Liver (tissue), 10 donors: ENCODE measurements at places on chromosomes 3 and 15.

DNA sequence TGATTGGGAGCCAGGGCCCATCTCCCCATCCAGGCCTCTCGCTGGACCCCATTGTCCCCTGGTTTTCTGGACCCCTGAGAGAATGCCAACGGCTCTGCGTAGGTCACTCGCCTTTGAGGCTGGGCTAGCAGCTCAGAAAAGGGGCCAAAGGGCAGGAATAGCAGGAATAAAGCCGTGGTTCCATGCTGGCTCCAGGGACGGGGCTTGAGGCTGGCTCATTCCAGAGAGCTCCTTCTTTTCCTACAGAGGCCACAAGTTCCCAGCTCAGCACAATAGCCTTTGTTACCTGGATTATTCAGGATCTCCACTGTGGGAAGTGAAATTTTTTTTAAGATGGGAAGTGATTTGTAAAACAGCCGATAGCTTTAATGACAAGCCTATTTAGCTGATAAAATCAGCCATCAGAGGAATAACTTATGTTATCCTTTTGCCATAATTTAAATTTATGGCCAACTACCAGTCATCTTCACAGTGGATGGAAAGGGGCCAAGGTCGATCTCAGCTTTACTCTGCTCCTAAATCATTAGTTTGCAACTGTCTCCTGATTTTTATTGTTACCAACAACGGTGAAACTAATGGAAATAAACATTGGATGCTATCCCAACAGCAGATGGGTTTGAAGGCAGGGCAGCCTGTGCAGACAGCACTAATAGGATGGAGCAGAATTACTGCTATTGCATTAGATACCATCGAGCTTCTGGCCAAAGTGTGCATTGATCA, 124.3 kb downstream of the TMEM266 start:
- no peaks in the 10 kb centered on the region for H3K4me1 ChIP-seq
- DNase-seq, result no peak
- no peak overlapping the region for H3K4me3 ChIP-seq
- no peak overlapping the region for H3K27ac ChIP-seq
- H3K36me3 ChIP-seq, result no peaks in the 10 kb centered on the region

GRCh38 chr3:64685331-64685799, 2.4 kb downstream of the ADAMTS9 start:
- H3K4me1 ChIP-seq, result peaks cover 29% of the 10 kb centered on the region
- H3K27ac ChIP-seq, result peak overlapping the region; percentile 90
- DNase-seq, result peak; percentile 37

DNA sequence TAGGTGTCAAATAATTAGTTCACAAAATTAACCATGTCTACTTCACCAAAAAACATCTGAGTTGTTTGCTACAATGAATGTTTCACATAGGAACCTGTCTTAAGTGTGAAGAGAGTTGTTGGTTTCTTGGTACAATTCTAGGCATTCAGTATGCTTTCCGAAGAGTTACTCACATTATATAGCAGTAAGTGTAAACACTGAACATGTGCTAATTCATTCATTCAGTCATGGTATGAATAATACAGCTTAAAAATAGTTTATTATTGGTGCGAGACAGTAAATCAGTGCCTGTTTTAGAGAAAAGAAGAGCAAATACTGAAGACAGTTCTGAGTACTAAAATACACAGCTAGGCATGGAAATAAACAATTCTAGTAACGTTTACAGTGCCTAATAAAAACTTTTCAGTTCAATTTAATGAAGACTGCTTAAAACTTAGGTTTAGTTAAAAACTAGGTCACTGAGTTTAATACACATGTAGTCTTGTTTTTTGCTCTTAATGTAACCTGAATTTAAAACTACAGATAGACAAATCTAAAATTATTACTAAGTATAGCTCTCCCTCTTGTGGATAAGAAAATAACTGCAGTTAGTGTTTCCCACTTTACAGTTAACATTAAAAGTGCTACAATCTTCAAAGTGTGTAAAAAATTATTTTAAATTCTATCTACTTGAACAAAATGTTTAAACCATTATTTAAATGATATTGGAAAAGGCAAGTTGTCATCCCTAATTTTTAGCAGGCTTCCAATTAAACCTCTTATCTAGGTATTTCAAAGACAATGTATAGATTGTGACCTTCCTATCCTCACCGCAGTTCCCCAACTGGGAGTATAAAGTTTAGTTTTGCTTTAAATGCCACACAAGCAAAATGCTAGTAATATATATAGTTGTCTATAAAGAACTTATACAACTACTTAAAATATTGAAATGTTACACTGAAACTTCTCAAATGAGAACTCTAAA, 20.1 kb upstream of the ZCWPW2 start:
- no peak for DNase-seq
- H3K27me3 ChIP-seq, result no peaks in the 10 kb centered on the region
- H3K4me1 ChIP-seq, result no peaks in the 10 kb centered on the region
- H3K4me3 ChIP-seq, result no peak overlapping the region

GRCh38 chr3:46695962-46696894, 2.7 kb upstream of the ALS2CL start:
- no peak for DNase-seq
- no peaks in the 10 kb centered on the region for H3K36me3 ChIP-seq
- peak overlapping the region; percentile 17 for H3K27ac ChIP-seq
- H3K4me3 ChIP-seq, result no peak overlapping the region
- H3K4me1 ChIP-seq, result peaks cover 20% of the 10 kb centered on the region
- H3K27me3 ChIP-seq, result no peaks in the 10 kb centered on the region

GRCh38 chr3:191282251-191283185, 46.7 kb upstream of the CCDC50 start:
- no peak overlapping the region for H3K27ac ChIP-seq
- no peak for DNase-seq
- no peak overlapping the region for H3K4me3 ChIP-seq

DNA sequence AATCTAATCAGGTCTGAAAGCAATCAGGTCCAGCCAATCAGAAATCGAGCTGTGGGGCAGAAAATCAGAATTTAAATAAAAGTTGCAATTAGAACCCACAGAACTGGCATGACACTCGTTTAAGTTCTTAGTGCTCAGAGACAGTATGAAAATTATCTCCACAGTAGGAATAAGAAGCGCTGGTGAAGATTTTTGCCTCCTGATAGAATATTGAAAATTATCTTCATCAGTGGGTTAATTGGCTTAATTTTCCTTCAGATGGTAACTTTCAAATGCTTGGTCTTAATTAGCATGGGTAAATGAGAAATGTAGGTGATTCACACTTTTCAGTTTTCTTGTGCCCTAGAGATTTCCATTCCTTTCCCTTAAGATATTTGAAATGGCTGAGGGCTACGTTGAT, 109.1 kb upstream of the MDFIC2 start:
- DNase-seq, result no peak
- H3K4me1 ChIP-seq, result no peaks in the 10 kb centered on the region
- no peak overlapping the region for H3K4me3 ChIP-seq
- H3K36me3 ChIP-seq, result no peaks in the 10 kb centered on the region
- no peak overlapping the region for H3K27ac ChIP-seq
- H3K27me3 ChIP-seq, result no peaks in the 10 kb centered on the region

- no peak overlapping the region for H3K27ac ChIP-seq
- no peaks in the 10 kb centered on the region for H3K27me3 ChIP-seq
- no peaks in the 10 kb centered on the region for H3K4me1 ChIP-seq
- no peaks in the 10 kb centered on the region for H3K36me3 ChIP-seq
- no peak overlapping the region for H3K4me3 ChIP-seq
Measured at GRCh38 chr3:169558371-169558770, 105.1 kb downstream of the MECOM start.

GRCh38 chr15:40999190-40999589, 45.9 kb downstream of the CHAC1 start:
- H3K4me3 ChIP-seq, result no peak overlapping the region
- peaks cover 22% of the 10 kb centered on the region for H3K36me3 ChIP-seq
- H3K27me3 ChIP-seq, result no peaks in the 10 kb centered on the region
- H3K4me1 ChIP-seq, result no peaks in the 10 kb centered on the region

- H3K4me1 ChIP-seq, result no peaks in the 10 kb centered on the region
- no peak for DNase-seq
- H3K36me3 ChIP-seq, result no peaks in the 10 kb centered on the region
- H3K27me3 ChIP-seq, result no peaks in the 10 kb centered on the region
- no peak overlapping the region for H3K4me3 ChIP-seq
- H3K27ac ChIP-seq, result no peak overlapping the region
Measured at GRCh38 chr3:193885832-193886231, 250.1 kb upstream of the HES1 start.

DNA sequence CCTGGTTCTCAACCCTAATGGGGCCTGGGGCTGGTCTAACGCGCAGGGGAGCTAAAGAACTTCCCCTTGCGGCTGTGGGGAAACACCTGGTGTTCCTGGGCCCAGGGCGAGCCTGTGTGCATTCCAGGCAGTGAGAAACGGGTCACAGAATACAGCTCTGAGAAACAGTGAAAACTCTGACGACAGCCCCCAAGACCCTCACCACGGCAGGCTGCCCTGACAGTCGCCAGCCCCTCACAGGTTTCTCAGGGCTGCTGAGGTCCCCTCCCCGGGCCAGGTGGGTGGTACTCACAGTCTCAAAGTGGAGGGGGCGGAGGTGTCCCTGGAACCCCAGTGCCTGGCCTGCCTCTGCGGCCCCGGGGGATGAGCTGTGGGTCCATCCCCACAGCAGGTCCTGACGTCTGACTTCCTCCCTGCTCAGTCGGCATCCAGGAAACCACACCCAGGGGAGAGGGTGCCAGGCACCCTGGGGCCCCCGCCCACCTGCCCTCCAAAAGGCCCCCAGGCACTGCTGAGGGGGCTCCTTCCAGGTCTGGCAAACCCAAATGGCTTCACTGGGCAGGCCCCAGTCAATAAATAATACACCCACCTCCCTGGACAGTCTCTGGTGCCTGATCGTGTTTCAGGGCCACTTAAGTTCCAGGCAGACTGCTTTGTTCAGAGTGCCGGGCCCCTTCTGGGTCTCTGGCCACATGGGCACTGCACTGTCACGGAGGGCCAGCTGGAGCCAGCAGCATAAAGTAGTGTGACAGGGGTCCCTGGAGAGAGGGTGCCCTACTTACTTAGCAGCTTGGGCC, 57.7 kb downstream of the IQSEC1 start:
- H3K4me1 ChIP-seq, result no peaks in the 10 kb centered on the region
- no peak for DNase-seq
- H3K27ac ChIP-seq, result peak overlapping the region; percentile 76
- H3K27me3 ChIP-seq, result no peaks in the 10 kb centered on the region

DNA sequence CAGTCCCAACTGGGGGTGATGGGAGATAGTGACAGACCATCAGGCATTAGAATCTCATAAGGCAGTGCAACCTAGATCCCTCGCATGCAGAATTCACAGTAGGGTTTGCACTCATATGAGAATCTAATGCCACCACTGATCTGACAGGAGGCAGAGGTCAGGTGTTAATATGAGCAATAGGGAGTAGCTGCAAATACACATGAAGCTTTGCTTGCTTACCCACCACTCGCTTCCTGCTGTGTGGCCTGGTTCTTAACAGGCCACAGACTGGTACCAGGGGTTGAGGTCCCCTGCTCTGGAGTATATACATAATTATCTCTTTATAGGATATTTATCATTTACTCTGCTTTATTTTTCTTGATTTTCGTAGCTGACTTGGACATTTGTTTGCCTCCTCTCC, 36.0 kb upstream of the ZMAT3 start:
- H3K4me1 ChIP-seq, result no peaks in the 10 kb centered on the region
- H3K27ac ChIP-seq, result no peak overlapping the region
- H3K4me3 ChIP-seq, result no peak overlapping the region
- H3K27me3 ChIP-seq, result no peaks in the 10 kb centered on the region

GRCh38 chr3:169362301-169362700, 301.2 kb downstream of the MECOM start:
- no peaks in the 10 kb centered on the region for H3K36me3 ChIP-seq
- H3K27ac ChIP-seq, result no peak overlapping the region

DNA sequence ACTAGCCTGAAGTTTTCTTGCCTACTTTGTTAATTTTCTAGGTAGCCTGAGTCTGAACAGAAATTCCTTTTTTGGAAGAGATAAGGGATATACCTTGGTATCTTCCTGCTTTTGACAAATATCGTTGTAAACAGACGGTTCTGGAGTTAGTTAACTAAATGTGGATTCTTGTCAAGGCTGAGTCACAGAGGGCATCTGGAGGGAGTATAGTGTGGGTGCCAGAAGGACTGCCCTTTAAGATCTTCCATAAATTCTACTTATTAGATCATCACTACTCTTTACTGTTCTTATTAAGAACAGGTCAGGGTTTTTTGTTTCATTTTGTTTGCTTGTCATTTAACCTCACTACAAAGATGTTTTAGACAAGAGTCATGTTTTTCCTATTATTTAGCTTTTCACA, 125.3 kb upstream of the SKOR1 start:
- no peaks in the 10 kb centered on the region for H3K4me1 ChIP-seq
- no peak overlapping the region for H3K27ac ChIP-seq
- no peak overlapping the region for H3K4me3 ChIP-seq
- peaks cover 3% of the 10 kb centered on the region for H3K36me3 ChIP-seq

DNA sequence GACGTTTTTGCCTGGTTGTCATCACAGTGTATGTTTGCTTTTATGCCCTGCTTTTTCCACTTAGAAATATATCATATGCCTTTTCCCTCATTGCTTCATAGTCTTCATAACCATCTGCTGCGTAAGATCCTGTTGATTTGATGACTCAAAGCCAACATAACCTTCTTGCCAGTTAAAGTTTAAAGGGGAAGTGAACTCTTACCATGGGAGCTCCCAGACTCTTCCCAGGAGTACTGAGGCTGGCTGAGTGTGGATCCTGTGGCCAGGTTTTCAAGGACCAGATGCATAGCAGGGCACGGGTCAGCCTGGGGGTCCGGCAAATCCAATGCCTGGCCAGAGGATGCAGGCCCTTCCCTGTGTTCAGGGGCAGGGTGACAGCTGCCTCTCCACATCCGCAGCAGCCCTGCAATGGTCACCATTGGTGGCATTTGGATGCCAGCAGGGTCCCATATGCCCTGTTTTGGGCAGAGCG, 42.0 kb upstream of the SACM1L start:
- H3K4me3 ChIP-seq, result no peak overlapping the region
- DNase-seq, result no peak
- no peaks in the 10 kb centered on the region for H3K36me3 ChIP-seq
- no peaks in the 10 kb centered on the region for H3K27me3 ChIP-seq
- H3K27ac ChIP-seq, result peak overlapping the region; percentile 78

- no peak for DNase-seq
- peaks cover 31% of the 10 kb centered on the region for H3K4me1 ChIP-seq
- no peaks in the 10 kb centered on the region for H3K36me3 ChIP-seq
- no peak overlapping the region for H3K4me3 ChIP-seq
Measured at GRCh38 chr3:128783774-128784173, 57.8 kb downstream of the RAB7A start.

DNA sequence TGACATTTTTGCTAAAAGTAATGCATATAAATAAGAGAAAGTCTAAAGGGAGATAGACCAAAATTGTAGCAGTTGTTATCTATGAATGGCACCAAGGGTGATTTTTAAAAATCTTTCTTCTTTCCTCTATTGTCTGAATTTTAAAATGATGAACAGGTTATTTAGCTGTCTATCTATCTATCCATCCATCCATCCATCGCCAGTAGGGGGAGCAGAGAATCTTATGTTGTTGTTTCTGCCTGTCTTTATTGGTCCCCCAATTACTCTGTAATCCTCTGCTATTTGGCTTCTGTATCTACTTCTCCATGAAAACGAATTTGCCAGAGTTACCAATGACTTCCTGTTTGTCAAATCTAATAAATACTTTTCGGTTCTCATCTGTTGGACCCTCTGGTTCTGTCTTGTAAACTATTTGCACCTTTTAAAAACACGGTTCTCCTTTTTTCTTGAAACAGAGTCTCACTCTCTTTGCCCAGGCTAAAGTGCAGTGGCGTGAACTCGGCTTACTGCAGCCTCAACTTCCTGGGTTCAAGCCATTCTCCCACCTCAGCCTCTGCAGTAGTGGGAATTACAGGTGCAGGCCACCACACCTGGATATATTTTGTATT, 86.0 kb downstream of the ECT2 start:
- no peaks in the 10 kb centered on the region for H3K36me3 ChIP-seq
- H3K4me1 ChIP-seq, result no peaks in the 10 kb centered on the region
- no peak overlapping the region for H3K27ac ChIP-seq
- no peak overlapping the region for H3K4me3 ChIP-seq
- no peak for DNase-seq
